NCI-H1105 treated with DMSO at 0.1 percent for 48 hours (cell line): ENCODE measurements at places on chromosomes 6 and 20.

DNA sequence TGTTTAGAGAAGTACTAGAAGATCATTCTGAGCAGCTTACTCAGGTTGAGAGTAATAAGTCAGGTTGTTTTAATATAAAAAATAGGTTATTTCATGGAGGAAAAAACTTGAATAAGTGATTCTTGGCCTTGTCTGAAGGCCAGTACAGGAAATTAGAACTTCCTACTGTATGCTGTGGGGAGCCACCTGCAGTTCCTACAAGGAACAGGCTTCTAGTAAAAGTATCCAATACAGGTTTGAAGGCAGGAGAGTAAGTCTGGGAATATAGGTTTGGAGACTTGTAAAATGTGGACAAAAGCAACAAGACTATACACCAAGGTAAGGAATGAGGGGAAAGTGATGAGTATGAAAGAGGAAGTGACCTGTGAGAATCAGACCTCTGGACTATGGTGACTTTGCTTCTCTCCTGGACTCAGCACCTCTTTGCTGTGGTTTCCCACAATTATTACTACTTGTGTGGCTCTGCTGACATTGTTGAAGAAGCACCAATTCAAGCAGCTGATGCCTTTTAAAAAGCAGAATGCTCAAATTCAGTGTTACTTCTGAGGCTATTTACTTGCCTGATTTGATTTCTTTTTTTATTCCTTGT lies 278.6 kb downstream of the TBC1D7 start:
- DNase-seq: no peak

DNA sequence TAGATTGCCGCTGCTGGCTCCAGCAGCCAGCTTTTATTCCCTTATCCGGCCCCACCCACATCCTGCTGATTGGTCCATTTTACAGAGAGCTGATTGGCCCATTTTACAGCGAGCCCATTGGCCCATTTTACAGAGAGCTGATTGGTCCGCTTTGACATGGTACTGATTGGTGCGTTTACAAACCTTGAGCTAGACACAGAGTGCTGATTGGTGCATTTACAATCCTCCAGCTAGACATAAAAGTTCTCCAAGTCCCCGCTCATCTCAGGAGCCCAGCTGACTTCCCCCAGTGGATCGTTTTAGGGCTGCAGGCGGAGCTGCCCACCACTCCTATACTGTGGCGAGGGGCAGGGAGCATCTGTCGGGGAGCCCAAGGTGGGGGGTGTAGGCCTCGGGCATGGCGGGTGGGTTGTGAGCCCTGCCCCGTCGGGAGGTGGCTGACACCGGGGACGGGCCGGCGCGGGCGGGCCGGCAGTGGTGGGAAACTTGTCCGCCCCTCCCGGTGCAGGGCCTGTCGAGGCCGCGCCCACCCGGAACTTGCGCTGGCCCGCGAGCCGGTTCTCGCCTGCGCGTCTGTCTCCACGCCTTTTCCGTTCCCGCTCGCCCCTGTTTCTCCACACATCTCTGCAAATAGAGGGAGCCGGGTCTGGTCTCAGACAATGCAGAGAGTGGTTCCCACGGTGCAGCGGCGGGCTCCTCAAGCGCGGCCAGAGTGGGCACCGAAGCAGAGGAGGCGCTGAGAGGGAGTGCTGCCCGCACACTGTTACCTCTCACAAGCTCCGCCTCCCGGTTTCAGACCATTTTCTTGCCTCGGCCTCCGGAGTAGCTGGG lies 86.1 kb upstream of the STMND1 start:
- no peak for DNase-seq

DNA sequence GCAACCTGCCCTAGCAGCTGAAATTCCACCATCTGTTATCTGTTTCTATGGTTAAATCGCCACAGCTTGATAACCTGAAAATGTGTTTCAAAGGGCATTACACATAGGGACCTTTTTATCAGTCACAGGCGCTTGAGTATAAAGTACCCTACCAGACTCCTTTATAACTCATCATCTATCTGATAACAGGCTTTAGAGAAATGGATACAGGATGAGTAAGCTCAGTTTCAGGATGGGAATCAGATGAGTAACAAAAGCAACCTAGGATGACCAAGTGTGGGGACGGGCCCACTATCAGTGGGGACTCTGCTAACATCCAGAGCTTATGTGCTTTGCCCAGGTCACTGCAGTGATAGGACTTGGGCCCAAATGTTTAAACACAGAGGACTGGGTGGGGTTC lies 75.6 kb downstream of the PRND start:
- DNase-seq: no peak

- peak; percentile 4 for DNase-seq
Observed at GRCh38 chr6:39377539-39377950, 55.0 kb upstream of the KCNK16 start.

DNA sequence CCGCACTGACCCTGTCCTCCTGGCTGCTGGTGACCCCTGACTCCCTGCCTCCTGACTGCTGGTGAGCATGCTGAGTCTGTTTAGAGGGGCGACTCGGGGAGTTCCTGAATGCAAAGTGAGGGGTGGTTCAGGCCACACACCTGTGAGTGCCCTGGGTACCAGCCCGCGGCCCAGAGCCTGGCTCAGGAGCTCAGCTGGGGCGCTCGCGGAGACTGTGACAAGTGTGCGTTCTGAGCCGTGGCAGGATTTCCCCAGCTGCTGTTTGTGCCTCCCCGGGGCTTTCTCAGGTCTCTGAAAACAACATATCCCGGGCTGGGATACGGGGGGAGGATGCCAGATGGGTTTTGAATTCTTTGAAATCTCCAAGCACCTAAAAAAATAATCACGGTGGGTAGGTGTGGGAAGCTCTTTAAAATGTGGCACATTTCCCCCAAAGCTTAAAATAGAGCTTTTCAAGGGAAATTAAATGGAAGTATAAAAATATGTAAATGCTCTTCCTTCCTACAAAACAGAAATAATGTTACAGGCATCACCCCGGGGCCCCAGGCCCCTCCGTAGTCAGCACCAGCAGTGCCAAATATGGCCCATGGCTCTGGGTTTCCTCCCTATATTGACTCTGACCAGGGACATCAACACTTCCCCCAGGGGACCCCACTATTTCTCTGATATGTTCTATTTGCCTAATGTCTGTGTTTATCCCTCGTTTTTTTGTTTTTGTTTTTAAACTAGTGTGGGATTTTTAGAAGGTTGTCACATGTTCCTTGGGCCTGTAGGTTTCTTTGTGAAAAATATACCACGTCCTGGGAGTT lies 49.9 kb upstream of the TAGAP start:
- no peak for DNase-seq

- DNase-seq: no peak
Observed at GRCh38 chr20:22775256-22775655, 190.9 kb upstream of the FOXA2 start.

DNA sequence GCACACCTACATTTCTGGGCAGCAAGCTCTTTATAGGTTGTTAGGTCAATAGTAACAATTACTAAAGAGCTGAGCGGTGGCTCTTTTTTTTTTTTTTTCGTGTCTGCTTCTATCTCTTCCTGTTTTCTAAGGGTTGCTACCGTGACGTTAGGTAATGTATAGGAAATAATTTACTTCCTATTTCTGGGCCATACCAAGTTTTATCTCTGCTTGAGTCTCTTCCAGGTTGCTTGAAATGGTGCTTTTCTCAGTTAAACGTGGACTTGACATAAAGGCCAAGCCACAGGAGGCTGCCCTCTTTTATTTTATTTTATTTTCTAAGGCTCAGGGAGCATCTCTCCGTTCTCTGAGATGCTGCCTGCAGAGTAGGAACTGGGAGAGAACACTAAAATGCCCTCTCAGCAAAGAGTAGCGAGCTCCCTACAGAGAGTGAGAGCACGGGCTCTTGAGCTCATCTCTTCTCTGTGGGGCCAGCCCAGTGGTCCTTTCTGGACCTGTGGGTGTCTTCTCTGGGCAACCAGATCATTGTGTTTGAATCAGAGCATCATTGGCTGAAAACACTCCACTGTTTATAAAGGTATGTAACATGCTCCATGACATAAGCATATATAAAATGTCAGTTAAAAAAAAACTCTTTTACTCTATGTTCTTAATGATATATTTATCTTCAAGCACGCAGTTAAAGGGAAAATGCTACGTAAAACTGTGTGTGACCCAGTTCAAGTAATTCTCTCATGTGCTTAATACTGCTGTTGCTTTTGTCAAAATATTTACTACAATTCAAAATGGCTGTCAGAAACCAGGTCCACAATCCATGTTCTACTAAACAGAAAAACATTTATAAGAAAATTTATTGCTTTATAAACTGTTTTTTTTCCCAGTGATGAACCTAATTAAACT lies at the start of gene ZNF831:
TSS of gene ZNF831 (plus strand) at position 191 of the 900 bp plus-strand sequence. CDS start 27,199 bp downstream, outside the sequence.
- DNase-seq: no peak

DNA sequence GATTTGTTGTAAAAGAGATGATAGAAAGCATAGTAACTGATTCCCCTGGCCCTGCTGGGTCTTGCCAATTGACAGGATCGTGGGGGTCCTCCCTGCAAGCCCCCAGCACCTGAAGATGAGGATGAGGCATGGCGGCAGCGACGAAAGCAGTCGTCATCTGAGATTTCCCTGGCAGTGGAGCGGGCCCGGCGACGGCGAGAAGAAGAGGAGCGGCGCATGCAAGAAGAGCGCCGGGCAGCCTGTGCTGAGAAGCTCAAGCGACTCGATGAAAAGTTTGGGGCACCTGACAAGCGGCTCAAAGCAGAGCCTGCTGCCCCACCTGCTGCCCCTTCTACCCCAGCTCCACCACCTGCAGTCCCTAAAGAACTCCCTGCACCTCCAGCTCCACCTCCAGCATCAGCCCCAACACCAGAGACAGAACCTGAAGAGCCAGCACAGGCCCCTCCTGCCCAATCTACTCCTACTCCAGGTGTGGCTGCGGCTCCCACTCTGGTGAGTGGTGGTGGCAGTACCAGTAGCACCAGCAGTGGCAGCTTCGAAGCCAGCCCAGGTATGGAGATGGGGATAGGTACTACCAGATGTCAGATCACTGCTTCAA lies 7.3 kb downstream of the PRRC2A start:
- DNase-seq: no peak

DNA sequence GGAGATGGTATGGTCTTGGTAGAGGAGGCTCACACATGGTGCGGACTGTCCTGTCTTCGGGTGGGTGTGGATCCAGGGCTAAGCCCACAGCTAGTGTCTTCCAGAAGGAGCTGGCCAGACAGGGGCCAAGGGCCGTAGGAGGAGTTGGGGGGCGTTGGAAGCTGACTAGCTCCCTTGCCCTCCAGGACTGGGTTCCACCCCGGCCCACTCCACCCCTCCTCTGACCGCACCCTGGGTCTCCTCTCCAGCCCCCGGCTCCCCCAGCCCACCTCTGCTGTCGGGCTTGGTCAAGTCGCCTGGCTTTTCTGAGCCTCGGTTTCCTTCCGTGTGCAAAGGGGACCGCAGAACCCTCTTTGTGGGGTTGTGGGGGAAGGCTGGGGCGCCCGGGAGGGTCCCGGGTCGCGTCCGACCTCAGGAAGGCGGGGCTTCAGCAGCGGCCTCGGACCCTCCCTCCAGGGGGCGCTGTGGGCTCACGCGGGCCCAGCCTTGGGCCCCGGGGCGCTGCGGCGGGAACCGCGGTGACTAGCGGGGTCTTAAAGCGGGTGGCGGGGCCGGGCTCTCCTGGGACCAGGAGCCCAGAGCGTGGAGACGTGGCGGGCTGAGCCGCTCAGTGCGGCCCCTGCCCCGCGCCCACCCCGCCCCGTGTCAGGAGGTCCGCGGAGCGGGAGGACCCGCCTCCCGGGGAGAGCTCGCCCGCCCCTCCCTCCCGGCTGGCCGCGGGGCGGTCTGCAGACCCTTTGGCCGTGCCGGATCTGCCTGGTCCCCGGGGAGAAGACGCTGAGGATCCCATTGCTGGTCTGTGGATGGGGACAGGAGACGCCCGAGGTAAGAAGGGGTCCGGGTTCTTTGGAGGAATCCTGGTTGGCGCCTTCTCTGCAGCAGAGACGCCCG lies 5.4 kb downstream of the NPBWR2 start:
- peak; percentile 54 for DNase-seq

DNA sequence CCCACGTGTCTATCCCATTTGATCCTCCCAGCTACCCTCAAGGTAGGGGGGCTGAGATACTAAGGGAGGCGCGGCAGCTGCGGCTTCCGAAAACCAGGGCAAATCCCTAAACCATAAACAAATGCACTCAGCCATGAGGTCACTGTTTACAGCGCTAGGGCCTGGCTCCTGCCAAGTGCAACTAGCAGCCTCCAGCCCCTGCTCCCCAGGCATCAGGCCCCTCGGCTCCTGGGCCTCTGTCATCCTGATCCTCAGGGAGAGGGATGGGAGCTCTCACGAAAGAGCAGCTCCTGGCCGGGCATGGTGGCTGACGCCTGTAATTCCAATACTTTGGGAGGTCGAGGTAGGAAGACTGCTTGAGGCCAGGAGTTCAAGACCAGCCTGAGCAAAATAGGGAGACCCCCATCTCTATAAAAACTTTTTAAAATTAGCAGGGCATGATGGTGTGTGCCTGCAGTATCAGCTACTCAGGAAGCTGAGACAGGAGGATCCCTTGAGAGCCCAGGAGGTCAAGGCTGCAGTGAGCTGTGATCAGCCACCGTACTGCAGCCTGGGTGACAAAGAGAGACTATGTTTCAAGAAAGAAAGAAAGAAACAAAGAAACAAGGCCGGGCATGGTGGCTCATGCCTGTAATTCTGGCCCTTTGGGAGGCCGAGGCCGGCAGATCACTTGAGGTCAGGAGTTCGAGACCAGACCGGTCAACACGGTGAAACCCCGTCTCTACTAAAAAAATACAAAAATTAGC lies 42.5 kb upstream of the TLDC2 start:
- DNase-seq: no peak

GRCh38 chr20:35821807-35822242 lies 50.0 kb downstream of the PHF20 start:
- no peak for DNase-seq

- DNase-seq: no peak
Observed at GRCh38 chr6:13368079-13368730, 39.9 kb upstream of the TBC1D7 start.

GRCh38 chr6:146408583-146408982 lies 135.1 kb upstream of the RAB32 start:
- no peak for DNase-seq

DNA sequence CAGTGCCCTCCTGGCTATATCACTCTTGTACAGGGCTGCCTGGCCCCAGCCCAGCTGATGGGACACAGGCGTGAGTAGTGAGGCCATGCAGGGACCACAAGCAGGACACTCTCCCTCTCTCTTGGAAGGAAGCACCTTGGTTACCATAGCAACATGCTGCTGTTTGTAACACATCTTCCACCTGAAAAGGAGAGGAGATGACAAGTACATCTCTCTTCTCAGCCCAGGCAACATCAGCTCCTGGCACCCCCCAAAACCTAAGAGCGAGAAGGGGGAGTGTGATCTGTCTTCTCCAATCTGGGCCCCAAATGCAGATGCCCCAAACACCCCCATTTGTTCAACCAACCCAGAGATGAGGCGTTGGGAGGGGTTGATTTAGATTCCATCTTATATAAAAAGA lies 49.9 kb downstream of the KCNB1 start:
- peak; percentile 8 for DNase-seq

- no peak for DNase-seq
Observed at GRCh38 chr6:24441599-24441904, 38.8 kb downstream of the MRS2 start.

DNA sequence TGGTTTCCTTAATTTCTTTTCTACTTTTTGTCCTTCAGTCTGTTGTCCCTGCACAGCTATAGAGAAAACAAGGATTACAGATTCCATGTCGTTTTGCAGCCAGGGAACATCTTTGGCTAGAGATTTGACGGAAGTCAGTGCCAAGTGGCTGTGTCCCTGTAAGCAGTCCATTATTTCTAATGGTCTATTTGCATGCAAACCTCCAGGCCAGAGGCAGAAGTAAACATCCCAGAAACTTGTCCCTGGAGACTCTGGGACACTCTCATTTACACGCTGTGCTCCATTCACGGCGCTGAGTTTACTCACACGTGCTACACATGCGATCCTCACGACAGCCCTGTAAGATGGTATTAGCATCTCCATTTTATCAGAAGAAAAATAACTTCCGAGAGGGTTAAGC lies 355.5 kb downstream of the PRKN start:
- no peak for DNase-seq
